ENCODE measurements at places on chromosomes 5 and 9. TPM values are rescaled to one million over a fixed set of nuclear protein-coding genes. Genes with fewer than 3 reads are reported as not detected.
A peak's percentile ranks its signal among the peaks of the same experiment; 100 is the strongest.

GRCh38 chr5:115033861-115034260 is 135.8 kb downstream of the TRIM36 start:
- H3K36me3 ChIP-seq = no peaks in the 10 kb centered on the region
- no peak for DNase-seq

DNA sequence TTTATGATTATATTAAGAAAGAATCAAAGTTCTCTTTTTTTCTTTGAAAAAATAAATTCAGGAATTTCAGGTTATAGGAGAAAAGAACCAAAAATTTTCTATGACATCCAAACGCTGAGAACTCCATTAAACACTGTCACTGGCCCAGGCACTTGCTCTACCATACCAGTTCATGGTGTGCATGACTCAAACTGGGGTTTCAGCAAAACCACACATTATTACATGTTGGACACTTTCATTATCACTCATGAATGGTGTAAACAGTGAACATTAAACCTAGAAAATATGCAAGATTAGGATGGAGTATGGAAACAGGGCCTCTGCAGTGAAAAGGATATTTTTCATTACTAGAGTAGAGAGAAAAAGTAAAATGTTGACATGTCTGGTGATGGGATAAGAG is 369.9 kb upstream of the FAM174A start:
- no peak overlapping the region for H3K4me3 ChIP-seq
- H3K27me3 ChIP-seq = no peaks in the 10 kb centered on the region
- no peaks in the 10 kb centered on the region for H3K4me1 ChIP-seq
- no peaks in the 10 kb centered on the region for H3K36me3 ChIP-seq

DNA sequence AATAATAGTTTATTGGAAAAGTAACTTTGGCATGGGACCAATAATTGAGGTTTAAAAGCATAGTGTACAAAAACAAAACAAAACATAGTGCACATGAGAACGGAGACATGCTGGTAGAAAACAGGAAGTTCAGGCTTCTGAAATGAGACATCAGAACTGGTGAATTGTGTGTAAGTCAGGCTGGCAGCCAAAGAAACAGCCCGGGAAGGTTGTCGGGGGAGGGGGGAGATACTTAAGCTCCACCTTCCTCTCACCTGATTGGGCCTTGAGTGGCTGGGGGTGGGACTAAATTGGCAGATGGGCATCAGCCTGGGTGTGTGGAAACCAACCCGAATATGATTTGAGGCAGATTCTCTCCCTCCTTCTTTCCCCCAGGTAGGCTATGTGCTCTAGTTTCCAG is 256.3 kb downstream of the SMARCA2 start:
- no peak overlapping the region for H3K27ac ChIP-seq
- no peak overlapping the region for H3K4me3 ChIP-seq
- no peaks in the 10 kb centered on the region for H3K36me3 ChIP-seq
- DNase-seq = no peak
- no peaks in the 10 kb centered on the region for H3K4me1 ChIP-seq
- no peaks in the 10 kb centered on the region for H3K27me3 ChIP-seq

DNA sequence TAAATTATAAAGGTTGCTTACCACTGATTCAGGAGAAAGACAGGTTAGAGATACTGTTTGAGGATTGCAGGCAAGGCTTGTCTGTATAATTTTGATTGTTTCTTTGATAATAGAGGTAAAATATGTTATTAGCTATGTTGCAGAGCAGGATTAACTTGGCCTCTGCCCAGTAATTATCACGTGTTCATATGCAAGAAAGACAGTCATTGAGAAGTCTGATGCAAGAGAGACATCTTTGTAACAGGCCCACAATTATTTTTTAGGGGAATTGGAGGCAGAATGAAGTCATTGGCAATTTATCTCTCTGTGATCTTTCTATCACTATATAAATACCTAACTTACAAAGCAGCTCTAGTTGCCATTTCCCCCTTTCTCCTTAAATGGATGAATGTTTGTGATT is 46.0 kb downstream of the SLC44A1 start:
- H3K4me1 ChIP-seq = peaks cover 8% of the 10 kb centered on the region
- DNase-seq = no peak
- no peak overlapping the region for H3K27ac ChIP-seq

DNA sequence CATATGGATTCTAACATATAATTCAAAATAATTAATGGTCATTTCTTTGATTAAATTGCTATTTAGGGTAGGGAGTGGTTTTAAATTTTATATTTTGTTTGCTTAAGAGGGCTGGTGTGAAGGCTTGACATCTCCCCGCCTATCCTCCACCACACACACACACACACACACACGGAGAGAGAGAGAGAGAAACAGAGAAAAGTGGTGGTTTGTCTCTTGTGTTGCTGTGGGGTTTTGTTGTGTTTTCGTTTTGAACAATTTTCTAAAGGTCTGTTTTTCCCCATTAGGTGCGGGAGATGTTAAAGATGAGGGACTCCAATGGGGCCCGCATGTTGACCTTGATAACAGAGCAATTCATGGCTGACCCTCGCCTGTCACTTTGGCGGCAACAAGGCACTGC is 161.9 kb downstream of the ZSWIM6 start:
- no peaks in the 10 kb centered on the region for H3K27me3 ChIP-seq
- H3K27ac ChIP-seq = no peak overlapping the region
- no peak overlapping the region for H3K4me3 ChIP-seq
- no peaks in the 10 kb centered on the region for H3K4me1 ChIP-seq
- DNase-seq = no peak

DNA sequence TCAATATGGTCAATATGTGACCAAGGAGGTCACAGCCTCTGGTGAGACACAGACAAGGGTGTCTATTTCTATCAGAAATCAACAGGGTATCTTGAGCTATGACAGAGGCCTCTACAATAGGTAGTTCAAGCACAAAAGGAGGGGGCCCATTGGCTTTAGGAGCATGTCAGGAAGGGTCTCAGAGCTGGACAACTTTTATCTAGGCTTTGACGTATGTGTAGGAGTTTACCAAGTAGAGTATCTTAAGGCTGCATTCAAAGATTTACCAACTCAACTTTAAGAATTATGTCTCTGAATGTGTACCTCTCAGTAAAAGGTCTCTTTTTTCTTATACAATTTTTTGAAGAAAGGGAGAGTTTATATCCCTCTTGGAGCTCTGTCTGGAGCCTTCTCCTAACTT is 297.2 kb downstream of the NSG2 start:
- no peak overlapping the region for H3K4me3 ChIP-seq
- DNase-seq = no peak
- H3K27me3 ChIP-seq = no peaks in the 10 kb centered on the region
- H3K36me3 ChIP-seq = no peaks in the 10 kb centered on the region
- H3K27ac ChIP-seq = no peak overlapping the region

GRCh38 chr5:76582230-76583162 is 40.7 kb downstream of the F2RL2 start:
- no peak overlapping the region for H3K4me3 ChIP-seq
- no peaks in the 10 kb centered on the region for H3K4me1 ChIP-seq
- DNase-seq = no peak
- H3K27ac ChIP-seq = no peak overlapping the region
- H3K36me3 ChIP-seq = no peaks in the 10 kb centered on the region

- H3K4me3 ChIP-seq = no peak overlapping the region
- no peaks in the 10 kb centered on the region for H3K27me3 ChIP-seq
- peak; percentile 19 for DNase-seq
- no peaks in the 10 kb centered on the region for H3K36me3 ChIP-seq
- no peaks in the 10 kb centered on the region for H3K4me1 ChIP-seq
These were observed 258.9 kb upstream of the IRX2 start for GRCh38 chr5:3010301-3010952.

DNA sequence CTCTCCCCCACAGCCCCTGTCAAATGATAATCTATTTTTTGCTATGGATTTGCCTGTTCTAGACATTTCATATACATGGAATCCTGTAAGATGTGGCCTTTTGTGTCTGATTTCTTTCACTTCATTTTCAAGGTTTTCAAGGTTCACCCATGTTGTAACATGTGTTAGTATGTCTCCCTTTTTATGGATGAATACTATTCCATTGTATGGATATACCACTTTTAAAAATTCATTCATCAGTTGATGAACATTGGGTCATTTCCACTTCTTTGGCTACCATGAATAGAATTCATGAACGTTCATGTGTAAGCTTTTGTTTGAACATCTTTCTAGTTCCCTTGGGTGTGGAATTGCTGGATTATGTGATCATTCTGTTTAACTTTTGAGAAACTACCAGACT is 94.7 kb upstream of the ZNF366 start:
- H3K27ac ChIP-seq = peak overlapping the region; percentile 80
- DNase-seq = no peak
- no peaks in the 10 kb centered on the region for H3K36me3 ChIP-seq

DNA sequence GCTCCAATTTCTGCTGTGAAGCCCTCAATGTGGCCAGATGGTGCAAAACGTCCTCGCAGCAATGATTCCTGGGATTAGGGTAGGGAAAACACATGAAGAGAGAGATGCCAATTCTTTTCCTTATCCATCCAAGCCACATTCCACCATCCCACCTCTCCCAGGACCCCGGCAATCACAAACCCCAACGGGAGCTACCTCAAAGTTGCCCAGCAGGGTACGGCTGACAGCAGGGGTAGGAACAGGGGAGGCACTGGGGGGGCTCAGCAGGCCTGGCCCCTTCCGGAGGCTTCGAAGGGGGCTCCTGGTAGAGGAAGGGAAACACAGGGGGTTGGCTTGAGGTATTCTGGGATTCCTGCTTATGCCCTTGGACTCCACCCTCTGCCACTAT is 3.4 kb upstream of the STOML2 start:
- peaks cover 22% of the 10 kb centered on the region for H3K4me1 ChIP-seq
- no peak for DNase-seq
- no peak overlapping the region for H3K4me3 ChIP-seq
- H3K27me3 ChIP-seq = no peaks in the 10 kb centered on the region
- H3K36me3 ChIP-seq = peaks cover 3% of the 10 kb centered on the region

DNA sequence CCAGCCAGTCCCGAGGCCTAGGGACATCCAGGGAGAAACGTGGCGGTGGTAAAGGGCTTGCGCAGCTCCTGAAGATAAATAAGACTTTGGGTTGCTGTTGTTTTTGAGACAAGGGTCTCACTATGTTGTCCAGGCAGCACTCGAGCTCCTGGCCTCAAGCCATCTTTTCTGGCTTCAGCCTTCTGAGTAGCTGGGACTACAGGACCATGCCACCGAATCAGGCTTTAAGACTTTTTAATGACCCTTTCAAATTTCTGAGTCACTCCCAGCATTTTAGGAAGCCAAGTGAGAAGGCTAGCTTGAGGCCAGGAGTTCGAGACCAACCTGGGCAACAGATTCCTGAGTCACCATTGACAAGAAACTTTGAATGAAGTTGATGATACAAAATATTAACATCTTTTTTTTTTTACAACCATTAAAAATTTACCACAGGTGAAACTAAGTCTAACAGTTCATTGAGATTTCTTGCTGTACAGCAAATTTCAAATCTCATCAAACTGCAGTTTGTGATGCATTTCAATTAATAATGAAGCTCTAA is 817 bp upstream of the GNE start:
- peak overlapping the region; percentile 56 for H3K4me3 ChIP-seq
- no peaks in the 10 kb centered on the region for H3K4me1 ChIP-seq
- no peaks in the 10 kb centered on the region for H3K36me3 ChIP-seq
- H3K27me3 ChIP-seq = no peaks in the 10 kb centered on the region
- H3K27ac ChIP-seq = no peak overlapping the region
- no peak for DNase-seq

GRCh38 chr5:1224631-1225030 is 550 bp upstream of the SLC6A18 start:
- H3K36me3 ChIP-seq = no peaks in the 10 kb centered on the region
- no peak overlapping the region for H3K27ac ChIP-seq
- DNase-seq = no peak
- H3K4me3 ChIP-seq = no peak overlapping the region
- H3K4me1 ChIP-seq = 0 out of 2 replicates have a peak, but pooled peaks cover 4% of the 10 kb centered on the region
- peaks cover 82% of the 10 kb centered on the region for H3K27me3 ChIP-seq

GRCh38 chr9:69615880-69616279 is 56.3 kb downstream of the APBA1 start:
- H3K27me3 ChIP-seq = no peaks in the 10 kb centered on the region
- H3K4me1 ChIP-seq = no peaks in the 10 kb centered on the region
- no peak overlapping the region for H3K4me3 ChIP-seq
- no peak for DNase-seq
- no peaks in the 10 kb centered on the region for H3K36me3 ChIP-seq

DNA sequence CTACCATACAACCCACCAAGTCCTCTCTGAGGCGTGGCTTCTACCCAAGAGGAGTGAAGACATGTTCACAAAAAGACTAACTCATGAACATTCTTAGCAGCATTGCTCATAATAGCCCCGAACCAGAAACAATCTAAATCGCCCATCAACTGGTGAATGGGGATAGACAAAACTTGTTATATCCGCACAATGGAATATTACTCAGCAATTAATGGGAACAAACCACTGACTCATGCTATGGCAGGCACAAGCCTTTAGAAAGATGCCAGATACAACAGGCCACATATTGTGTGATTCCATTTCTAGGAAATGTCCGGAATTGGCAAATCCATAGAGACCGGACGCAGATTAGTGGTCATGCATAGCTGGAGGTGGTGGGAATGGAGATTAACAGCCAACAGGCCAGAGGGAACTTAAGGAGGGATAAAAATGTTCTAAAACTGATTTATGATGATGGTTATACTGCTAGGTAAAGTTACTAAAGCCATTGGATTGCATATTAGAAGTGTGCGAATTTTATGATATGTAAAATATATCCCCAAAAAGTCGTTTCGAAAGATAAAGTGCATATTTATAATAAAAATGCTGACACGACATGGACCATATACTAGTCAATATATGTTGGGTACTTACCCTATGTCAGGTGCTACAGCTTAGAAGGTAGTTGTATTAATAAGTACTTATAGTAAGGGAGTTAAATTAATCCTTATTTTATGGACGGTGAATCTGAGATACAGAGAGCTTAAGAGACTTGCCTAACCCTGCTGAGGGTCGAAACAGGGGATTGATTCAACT is 55.4 kb downstream of the LHX2 start:
- H3K4me1 ChIP-seq = no peaks in the 10 kb centered on the region
- DNase-seq = no peak
- no peaks in the 10 kb centered on the region for H3K27me3 ChIP-seq
- H3K36me3 ChIP-seq = no peaks in the 10 kb centered on the region
- H3K27ac ChIP-seq = no peak overlapping the region

DNA sequence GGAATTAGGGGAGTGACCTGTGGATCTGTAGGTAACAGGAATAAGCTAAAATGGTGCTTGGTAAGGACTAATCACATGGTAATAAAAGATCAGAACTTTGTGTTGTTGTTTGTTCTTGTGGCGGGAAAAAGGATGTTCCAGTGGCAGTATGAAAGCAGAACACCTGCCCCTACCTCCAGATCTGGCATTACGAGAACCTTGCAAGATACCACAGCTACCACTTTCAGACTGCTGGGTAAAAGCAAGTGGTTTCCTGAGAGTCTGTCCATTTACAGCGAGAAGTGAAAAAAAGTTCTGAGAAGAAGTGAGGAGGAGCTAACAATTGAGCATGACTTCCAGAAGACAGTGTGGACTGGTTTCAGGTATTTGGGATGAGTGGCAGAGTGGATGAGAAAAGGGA is 252.5 kb downstream of the TLE4 start:
- H3K36me3 ChIP-seq = no peaks in the 10 kb centered on the region
- no peaks in the 10 kb centered on the region for H3K27me3 ChIP-seq
- no peaks in the 10 kb centered on the region for H3K4me1 ChIP-seq
- no peak overlapping the region for H3K27ac ChIP-seq
- H3K4me3 ChIP-seq = no peak overlapping the region

GRCh38 chr5:120808606-120809005 is 344.5 kb downstream of the PRR16 start:
- peaks cover 14% of the 10 kb centered on the region for H3K4me1 ChIP-seq
- DNase-seq = peak; percentile 41
- no peak overlapping the region for H3K4me3 ChIP-seq
- no peaks in the 10 kb centered on the region for H3K27me3 ChIP-seq
- H3K36me3 ChIP-seq = no peaks in the 10 kb centered on the region

The ZNG1F gene
- 2.8 TPM for total RNA-seq

The ATP10B gene
- not detected for total RNA-seq

The PROP1 gene
- not detected for total RNA-seq
